ENCODE measurements at places on chromosomes 2 and 18.

- DNase-seq, result no peak
Observed at GRCh38 chr2:234947556-234947955, 4.3 kb upstream of the SH3BP4 start.

DNA sequence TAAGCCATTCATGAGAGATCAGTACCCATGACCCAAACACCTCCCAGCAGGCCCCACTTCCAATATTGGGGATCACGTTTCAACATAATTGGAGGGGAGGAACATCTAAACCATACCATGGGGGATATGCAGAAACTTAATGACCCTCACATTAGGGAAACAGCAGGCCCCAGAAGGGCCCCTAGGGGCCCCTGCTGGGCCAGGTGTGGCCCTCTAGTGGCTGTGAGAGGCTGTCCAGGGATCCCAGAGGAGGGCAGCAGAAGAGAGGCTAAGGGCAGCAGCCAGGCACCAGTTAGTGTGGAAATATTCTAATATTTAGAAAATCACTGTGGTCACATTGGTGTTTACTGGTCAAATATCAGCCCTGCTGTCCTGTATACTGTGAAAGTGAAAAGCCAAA lies 49.3 kb upstream of the ANKRD44 start:
- DNase-seq, result no peak

GRCh38 chr2:1736997-1737480 lies 7.3 kb downstream of the PXDN start:
- peak; percentile 94 for DNase-seq

- peak; percentile 21 for DNase-seq
Observed at GRCh38 chr18:8990276-8991031, 112.0 kb upstream of the NDUFV2 start.

- DNase-seq, result no peak
Observed at GRCh38 chr2:134131681-134132489, 122.0 kb upstream of the MGAT5 start.

- DNase-seq, result no peak
Observed at GRCh38 chr2:201883606-201884369, 77.5 kb downstream of the CDK15 start.

All from fibroblast of mammary gland (primary cell).